ENCODE measurements at places on chromosomes 3 and 15.

DNA sequence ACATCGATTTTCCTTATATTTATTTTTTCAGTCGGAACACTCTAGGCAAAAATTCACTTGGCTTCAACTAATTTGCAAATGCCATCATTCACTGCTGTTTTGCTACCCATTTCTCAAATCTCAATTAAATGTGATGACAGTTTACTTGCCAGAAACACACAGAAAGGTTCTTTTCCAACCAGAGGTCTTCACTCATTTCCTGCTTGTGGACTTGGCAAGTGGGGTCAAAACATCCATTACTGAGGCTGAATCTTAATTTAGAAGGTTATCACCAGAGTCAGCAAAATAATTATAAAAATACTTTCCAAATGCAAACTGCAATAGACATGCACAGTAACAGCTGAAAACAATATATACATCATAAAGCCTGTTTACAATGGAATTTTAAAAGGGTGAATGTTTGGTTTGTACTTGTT lies 625.4 kb upstream of the TBL1XR1 start:
- DNase-seq, result no peak

DNA sequence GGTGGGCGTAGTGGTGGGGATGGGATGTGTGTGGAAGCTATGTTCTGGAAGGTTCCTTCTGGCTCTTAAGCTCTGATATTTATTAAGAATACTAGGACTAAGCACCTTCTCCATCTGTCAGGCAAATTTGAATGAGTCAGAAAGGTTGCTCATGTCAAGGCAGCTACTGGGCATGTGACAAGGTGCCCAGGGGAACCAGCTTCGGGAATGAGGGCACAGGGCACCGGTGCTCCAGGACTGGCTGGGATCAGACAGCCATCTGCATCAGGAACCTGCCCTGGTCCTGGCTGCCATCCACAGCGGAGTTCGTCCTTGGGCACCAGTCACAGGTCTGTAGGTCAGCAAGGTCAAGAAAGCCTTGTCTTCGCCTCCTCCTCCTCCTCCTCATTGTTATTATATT lies 32.5 kb downstream of the CA12 start:
- DNase-seq, result peak; percentile 65

DNA sequence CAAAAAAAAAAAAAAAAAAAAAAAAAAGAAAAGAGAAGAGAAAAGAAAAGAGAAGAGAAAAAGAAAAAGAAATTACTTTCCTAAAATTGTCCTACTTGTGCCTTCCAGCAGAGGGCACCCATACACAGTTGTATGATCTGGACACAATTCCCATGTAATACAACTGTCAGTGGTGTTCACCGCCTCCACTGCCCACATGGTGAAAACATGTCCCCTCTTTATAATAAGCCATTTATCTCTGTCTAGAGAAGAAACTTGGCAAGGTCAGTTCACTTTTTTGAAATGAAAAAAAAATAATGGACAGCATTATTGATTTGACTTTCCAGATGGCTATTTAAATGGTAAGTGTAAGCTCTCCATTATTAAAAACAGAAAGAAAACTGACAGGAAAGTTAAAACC lies 459.4 kb downstream of the GBE1 start:
- peak; percentile 48 for DNase-seq

- no peak for DNase-seq
Measured at GRCh38 chr3:22265403-22265802, 514.4 kb upstream of the ZNF385D start.

GRCh38 chr3:192927016-192927415 lies 9.4 kb upstream of the MB21D2 start:
- no peak for DNase-seq

GRCh38 chr3:181919375-181919774 lies 207.7 kb downstream of the SOX2 start:
- DNase-seq, result peak; percentile 50

GRCh38 chr3:15331606-15332404 lies 581 bp downstream of the SH3BP5 start:
- DNase-seq, result peak; percentile 25

GRCh38 chr3:31533169-31534064 lies 692 bp downstream of the STT3B start:
- no peak for DNase-seq

- DNase-seq, result no peak
Measured at GRCh38 chr15:63588826-63589225, 8.4 kb upstream of the FBXL22 start.

- DNase-seq, result no peak
Measured at GRCh38 chr3:150762662-150763121, 277 bp downstream of the SIAH2 start.

- DNase-seq, result no peak
Measured at GRCh38 chr3:103033841-103034240, 599.0 kb downstream of the ZPLD1 start.

DNA sequence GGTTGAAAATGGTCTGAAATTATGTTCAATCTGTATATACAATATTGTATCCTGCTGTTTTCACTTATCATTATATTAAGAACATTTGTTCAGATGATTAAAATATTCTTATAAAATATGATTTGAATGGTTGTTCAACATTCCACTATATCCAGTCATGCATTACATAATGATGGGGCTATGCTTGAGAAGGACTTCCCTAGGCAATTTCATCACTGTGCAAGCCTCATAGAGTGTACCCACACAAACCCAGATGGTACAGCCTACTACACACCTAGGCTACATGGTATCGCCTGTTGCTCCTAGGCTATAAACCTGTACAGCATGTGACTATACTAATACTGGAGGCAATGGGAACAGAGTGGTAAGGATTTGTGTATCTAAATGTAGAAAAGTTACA lies 30.5 kb downstream of the SLC7A14 start:
- no peak for DNase-seq

GRCh38 chr15:81155375-81156218 lies 21.5 kb downstream of the CFAP161 start:
- DNase-seq, result peak; percentile 61

GRCh38 chr3:63477494-63478129 lies 174.9 kb upstream of the SNTN start:
- DNase-seq, result no peak

DNA sequence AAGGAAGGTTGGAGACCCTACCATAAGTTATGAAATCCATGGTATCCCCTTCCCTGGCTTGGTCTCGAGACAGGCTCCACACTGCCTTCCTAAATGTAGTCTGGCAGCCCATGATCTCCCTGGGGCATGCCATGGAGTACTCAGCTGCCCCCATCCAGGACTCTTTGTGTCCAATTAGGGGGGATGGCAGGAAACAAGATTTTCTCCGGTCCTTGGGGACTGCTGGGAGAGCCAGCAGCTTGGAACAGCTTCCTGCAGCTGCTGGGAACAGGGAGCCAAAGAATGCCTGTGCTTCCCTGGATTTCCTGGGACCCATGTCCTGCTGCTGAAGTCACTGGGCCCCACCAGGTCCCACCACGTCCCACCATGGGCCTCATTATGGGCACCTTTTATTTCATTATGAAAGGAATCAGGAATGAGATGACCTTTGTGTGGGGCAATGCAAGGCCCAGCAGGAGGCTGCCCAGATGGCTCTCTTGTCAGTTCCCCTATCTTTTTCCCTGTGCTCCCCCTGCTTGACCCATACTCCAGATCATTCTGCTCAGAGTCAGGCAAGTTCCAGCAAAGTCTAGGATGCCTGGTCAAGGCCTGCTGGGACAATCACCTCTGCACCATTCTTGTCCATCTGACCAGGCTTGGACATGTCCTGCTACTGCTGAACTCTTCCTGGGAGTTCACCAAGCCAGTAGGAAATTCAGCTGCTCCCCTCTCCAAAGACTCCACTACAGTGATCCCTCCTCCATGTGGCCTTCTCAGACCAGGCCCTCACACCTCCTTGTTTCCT lies 15.0 kb upstream of the DAG1 start:
- DNase-seq, result no peak

- DNase-seq, result peak; percentile 40
Measured at GRCh38 chr3:100603469-100603868, 5.9 kb upstream of the ADGRG7 start.

DNA sequence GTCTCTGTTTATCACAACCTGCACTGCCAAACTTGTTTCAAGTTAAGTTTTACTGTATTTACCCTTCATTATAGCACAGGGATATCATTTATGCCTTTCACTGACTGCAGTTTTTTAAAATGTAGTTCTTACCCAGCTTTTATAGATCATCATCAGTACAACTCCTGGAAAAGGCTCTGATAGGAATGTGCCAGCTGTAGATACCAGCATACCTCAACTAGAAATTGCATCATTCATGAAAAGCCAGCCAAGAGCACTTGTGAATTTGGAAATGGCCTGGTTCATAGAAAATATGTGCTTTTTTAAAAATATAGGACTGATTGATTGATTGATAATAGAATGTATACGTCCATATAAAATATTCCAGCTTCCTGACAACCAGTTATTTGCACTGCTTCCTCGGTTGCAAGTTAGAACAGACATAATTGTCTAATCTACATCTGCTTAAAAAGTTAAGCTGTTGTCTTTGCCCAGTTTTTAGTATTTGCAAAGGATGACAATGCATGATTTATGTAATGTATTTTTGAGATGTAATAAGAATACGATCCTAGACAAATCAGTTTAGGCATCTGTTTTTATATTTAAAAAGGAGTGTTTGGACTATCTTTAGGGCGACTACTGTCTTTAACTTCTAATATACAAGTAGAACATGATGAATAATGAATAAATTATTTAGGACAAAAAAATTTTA lies 58.5 kb downstream of the DCUN1D1 start:
- peak; percentile 16 for DNase-seq

DNA sequence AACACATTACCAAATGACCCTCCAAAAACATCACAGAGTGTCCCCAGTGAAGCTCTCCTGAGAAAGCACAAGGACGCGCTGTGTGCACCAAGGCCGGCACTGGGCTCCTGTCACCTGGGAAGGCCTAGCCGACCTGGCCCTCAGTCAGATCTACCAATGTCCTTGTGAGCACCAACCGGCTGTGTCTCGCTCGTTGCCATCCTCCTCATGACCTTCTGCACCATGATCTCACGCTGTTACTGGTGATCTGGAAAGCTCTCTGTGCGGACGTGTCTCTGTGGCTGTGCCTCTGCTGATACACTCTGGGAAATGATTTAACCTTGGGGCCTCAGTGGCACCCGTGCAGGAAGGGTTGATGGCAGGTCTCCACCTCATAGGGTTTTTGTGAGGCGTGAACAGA lies 24.2 kb downstream of the ZXDC start:
- DNase-seq, result no peak

- no peak for DNase-seq
Measured at GRCh38 chr15:31306426-31307269, 20.0 kb upstream of the KLF13 start.

DNA sequence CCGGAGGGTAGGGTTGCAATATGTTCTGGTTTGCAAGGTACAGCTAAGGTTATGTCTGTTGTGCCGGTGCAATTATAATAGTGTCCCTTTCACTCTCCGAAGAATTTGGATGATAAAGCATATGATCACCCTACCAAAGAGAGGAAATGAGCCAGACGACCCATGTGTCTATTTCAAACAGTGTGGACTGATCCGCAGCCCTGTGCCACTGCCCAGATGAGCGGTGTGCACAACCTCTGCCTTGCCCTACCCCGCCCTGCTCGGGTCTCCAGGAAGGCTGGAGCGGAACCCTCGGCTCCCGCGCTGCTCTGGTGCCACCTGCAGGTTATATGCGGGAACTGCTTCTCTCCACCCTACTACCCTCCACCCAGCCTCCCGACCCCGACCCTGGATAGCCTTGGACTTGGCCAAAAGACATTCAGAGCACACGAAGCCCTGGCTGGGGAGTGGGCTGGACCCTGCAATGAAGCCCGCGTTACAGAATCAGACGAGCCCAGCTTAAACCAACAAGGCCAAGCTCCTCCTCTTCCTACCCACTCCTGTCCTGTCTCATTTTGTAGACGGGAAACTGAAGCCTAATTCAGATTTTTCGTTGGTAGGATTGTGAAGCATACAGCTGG lies 68.4 kb upstream of the CHRNB4 start:
- DNase-seq, result no peak

DNA sequence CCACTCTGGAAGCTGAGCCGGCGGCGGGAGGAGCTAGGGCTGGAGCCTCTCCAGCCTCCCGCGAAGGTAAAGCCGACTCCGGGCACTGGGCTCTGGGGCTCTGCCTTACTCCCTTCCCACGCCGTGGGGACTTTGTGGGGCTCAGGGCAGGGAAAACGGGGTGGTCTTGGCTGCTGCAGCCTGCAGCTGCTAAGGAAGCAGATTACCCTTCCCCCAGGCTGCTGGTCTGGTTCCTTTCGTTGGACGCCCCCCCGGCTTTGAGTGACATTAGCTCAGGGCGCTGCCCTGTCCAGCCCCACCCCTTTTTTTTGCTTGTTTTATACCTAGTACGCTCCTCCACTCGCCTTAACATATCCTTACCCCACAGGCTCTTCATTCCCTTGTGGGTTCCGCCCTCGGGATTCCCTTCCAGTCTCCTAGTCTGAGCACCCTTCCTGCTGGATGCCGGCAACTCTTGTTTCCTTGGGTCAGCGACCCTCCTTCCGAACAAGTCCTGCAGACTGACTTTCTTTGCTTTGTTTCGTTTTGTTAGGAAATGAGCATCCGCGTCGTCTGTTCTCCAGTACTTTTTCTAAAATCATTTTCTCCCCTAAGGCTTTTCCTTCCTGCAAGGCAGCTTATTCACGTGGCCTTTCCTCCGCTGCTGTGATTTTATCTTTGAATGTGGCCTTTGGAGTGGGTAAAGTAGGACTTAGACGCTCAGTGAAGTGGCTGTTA lies 551 bp downstream of the DNAJC13 start:
- DNase-seq, result peak; percentile 59

DNA sequence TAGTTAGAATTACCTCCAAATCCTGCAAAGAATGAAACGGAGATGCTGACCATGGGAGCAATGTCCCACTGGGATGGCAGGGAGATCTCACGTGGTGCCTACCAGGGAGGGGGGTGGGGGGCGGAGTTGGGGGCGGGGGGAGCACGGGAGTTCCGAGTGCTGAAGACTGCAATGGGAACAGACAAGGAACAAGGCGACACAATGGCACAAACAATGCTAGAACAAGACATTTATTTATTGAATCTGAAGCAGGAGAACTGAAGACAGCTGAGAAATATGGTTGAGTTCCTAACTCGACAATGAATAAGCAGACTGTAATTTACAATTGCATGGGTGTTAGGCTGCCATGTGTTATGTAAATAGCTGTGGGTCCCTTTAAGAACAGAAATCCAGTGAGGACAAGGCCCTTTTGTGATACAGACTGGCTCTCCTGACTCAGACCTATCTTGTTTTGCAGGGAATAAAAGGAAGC lies 91.2 kb downstream of the AQP9 start:
- DNase-seq, result peak; percentile 55

GRCh38 chr15:20295238-20295811 lies 246.3 kb downstream of the GOLGA6L6 start:
- no peak for DNase-seq

GRCh38 chr3:149368674-149369497 lies 8.6 kb downstream of the TM4SF1 start:
- peak; percentile 37 for DNase-seq

DNA sequence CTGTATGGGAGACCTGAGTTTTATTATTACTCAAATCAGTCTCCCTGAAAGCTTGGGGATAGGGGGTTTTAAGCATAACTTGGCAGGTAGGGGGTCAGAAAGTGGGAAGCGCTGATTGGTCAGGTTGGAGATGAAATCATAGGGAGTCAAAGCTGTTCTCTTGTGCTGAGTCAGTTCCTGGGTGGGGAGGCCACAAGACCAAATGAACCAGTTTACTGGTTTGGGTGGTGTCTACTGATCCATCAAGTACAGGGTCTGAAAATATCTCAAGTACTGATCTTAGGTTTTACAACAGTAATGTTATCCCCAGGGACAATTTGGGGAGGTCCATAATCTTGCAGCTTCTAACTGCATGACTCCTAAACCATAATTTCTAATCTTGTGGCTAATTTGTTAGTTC lies 17.8 kb upstream of the IQCF6 start:
- no peak for DNase-seq

GRCh38 chr3:150132101-150132749 lies 161.5 kb upstream of the PFN2 start:
- peak; percentile 56 for DNase-seq

All from renal cortical epithelial cell (primary cell).